SHP77 (cell line): ENCODE measurements at places on chromosomes 5 and 9.
A peak's percentile ranks its signal among the peaks of the same experiment; 100 is the strongest.

DNA sequence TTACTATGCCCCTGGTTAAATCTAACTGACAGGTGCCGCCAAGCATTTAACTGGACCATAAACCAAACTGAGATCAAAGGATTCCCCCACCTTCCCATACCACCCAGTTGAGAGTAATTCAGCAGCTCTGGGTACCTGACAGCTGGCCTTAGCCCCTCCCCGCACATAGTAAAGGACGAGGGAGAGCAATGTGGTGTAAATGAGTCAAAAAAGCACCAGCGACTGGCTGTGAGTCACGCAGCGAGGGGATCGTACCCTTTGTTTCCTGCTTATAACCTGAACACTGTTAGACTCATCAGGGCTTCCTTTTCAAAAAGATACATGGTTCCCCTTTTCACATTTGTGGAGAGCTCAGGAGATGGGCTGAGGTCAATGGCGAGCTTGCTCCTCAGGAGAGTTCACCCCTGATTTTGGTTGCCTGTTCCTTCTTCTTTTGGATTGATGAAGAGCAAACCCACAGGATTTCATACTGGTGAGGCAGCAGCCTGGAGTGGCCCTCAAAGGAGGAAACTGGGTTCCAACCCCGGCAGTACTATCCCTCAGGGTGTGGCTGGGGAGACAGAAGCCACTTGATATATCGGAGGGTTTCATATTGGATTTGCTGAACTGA lies 71.5 kb downstream of the ANKRD33B start:
- DNase-seq, result no peak

DNA sequence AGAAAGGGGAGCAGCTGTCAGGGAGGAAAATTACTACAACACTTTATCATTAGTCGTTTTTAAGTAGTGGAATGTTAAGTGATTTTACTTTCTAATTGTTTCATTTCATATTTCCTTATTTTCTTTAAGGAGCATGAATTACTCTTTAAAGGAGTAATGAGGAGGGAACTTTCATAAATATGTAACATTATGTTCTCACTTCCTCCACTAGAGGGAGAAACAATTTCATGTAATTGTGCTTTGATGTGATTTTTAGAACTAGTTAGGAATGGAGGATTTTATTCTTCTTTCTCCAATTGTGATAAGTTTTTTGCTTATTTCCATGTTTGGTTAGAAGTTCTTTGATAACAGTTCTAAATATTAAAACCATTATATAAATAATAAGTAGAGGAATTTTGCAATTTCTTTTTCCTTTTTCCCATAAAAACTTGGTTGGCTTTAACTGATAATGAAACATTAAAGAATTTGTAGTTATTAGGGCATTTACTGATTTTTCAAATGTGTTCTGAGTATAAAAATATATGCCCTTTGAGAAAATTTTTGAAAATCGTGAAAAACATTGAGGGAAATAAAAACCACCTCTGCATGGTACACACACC lies 25.6 kb downstream of the CEP78 start:
- DNase-seq, result no peak

DNA sequence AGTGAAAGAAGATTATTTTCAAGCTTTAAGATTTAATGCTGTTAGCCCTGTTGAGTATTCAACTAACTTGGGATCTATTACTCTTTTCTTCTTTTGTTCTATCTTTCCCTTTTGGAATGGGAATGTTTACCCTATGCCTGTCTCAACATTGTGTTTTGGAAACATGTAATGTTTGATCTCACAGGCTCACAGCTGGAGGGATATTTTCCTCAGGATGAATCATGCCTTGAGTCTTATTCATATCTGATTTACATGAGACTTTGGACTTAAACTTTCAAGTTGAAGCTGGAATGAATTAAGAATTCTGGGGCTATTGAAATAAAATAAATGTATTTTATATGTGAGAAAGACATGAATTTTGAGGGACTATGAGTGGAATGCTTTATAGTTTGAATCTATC lies 607.8 kb upstream of the PTGER4 start:
- DNase-seq, result no peak

DNA sequence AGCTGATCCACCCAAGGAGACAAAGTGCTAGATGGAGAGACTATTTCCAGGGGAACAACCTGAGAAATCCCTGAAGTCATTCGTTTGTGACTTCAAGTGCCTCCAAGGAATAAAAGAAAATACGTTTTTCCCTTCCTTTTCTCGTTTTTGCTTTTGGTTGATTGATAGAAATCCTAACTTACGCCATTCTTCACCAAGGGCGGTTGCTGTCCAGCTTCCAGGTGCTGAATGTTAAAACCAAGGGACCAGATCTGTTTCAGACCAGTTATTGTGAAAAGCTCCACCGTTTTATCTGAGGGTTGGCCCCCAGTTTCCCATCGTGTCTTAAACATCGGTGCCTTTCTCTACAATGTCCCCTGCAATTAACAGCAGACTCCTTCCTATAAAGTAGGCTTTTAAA lies 600.7 kb upstream of the SGCD start:
- no peak for DNase-seq

DNA sequence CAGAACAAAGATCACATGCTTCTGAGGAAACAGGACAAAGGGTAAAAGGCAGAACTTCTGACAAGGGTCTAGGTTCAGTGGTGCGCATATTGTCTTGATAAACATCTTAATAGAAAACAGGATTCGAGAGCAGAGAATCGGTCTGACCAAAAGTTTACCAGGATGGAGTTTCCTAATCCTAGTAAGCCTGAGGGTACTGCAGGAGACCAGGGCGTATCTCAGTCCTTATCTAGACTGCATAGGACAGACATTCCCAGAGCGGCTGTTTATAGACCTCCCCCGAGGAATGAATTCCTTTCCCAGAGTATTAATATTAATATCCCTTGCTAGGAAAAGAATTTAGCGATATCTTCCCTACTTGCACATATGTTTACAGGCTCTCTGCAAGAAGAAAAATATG lies 32.4 kb upstream of the TNFSF8 start:
- no peak for DNase-seq

DNA sequence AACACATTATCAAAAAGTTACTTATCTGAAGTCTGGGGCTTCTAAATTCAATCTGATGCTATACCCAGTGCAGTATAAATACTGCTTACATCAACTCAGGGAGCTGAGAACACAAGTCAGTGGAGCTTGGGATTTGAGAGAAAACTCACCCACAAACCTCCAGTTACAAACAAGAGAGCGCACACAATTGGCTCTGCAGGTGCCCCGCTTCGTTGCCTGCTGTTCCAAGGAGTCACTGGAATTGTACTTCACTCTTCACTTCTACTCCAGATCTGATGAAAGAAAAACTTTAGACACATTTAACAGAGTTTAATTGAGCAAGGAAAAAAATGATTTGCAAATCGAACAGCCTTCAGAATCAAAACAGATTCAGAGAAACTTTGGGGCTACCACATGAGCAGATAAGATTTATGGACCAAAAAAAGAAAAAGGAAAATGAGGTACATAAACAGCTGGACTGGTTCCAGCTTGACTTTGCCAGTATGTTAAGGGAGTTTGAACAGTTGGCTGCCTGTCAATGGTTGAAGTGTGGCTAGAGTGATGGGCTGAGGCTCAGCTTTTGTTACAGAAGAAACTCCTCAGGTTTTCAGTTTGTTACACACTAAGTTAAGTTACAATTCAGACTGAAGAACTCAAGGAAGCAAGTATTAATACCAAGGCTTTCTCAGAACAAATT lies 156.6 kb downstream of the AOPEP start:
- DNase-seq, result no peak

DNA sequence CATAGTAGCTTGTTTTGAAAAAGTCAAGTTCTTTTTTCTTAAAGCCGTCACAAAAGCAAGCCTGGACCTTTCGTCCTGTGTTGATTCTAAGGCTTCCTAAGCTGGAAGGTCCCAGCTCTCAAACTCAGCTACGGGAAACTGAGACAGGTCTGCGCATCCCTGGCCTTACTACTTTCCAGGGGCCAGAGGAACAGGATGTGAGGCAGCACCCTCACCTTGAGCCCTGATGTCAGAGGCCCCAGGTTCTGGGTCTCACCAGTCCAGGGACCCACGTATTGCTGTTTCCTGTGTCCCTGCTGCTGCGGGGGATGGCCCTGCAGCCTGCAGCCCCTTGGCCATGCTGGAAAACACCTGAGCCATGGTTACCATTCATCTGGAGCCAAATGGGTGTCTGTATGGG lies 123.9 kb downstream of the COL23A1 start:
- DNase-seq, result no peak

GRCh38 chr5:140106101-140106500 lies 7.8 kb upstream of the PURA start:
- no peak for DNase-seq

- DNase-seq, result no peak
These were observed 118.3 kb downstream of the PIK3R1 start for GRCh38 chr5:68333649-68334552.

DNA sequence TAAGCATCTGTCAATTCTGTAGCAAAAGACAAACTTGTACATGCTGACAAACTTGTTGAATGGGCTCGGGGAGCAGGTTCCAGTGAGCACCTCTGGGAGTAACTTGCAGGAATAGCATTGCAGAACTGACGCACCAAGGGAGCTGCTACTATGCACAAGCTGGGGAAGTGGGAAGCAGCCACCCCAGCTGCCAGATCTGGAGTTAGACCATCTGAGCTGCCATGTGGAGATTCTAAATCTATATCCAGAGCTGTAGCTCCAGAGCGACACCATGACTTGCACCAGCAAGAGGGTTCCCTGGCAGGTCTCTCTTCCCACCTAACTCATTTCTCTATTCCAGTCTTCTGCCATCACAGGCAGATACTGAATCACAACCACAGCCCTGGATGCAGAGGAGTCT lies 346.0 kb upstream of the PANK3 start:
- DNase-seq, result no peak

DNA sequence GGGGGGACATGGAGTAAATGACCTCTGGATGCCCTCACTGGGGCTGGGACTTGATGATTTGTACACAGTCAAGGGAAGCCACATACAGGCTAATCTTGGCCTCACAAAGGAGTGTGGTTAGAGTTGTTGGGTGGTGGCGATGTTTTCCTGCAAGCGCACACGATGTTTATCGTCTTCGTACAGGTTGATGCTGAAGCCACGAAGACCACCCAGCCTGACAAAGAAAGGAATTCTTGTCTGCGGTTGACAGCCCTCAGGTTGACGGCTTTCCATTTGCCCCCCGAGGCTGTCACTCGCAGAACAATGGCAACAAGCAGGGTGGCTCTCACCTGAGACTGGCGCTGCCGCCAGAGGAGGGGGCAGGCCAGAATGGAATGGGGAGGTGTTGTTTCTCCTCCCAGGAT lies 14.1 kb upstream of the XPA start:
- no peak for DNase-seq

DNA sequence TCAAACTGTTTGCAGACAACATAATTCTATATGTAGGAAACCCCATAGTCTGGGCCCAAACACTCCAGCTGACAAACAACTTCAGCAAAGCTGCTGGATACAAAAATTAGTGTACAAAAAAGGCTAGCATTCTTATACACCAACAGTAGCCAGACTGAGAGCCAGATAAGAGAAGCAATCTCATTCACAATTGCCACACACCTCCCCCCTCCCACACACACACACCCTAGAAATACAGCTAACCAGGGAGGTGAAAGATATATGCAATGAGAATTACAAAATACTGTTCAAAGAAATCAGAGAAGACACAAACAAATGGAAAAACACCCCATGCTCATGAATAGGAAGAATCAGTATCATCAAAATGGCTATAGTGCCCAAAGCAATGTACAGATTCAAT lies 9.0 kb downstream of the MTREX start:
- DNase-seq, result no peak

DNA sequence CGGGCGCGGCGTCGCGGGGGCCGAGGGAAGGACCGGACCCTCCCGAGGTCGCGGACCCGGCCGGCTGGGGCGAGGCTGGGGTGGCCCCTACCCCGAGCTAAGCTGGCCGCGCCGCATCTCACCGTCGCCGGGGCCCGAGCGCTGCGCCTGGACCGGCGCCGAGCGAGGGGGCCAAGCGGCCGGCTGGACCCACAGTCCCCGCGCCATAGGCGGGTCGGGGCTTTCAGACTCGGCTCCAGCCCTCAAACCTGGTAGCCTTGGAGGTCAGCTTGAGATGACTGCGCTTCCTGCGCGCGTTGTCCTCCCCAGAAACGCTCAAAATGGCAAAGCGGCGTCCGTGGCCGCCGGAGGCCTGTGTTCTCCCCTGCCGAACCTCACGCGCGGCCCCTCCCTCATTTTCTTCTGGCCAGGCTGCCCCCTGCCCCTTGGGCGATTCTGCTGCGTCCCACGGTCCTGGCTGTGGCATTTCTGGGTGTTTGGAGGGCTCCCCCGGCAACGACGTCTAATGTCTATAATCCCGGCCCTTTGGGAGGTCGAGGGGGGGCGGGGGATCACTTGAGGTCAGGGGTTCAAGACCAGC lies 8.7 kb upstream of the GRIN1 start:
- DNase-seq, result no peak

GRCh38 chr9:23686257-23686656 lies 139.8 kb downstream of the ELAVL2 start:
- no peak for DNase-seq

DNA sequence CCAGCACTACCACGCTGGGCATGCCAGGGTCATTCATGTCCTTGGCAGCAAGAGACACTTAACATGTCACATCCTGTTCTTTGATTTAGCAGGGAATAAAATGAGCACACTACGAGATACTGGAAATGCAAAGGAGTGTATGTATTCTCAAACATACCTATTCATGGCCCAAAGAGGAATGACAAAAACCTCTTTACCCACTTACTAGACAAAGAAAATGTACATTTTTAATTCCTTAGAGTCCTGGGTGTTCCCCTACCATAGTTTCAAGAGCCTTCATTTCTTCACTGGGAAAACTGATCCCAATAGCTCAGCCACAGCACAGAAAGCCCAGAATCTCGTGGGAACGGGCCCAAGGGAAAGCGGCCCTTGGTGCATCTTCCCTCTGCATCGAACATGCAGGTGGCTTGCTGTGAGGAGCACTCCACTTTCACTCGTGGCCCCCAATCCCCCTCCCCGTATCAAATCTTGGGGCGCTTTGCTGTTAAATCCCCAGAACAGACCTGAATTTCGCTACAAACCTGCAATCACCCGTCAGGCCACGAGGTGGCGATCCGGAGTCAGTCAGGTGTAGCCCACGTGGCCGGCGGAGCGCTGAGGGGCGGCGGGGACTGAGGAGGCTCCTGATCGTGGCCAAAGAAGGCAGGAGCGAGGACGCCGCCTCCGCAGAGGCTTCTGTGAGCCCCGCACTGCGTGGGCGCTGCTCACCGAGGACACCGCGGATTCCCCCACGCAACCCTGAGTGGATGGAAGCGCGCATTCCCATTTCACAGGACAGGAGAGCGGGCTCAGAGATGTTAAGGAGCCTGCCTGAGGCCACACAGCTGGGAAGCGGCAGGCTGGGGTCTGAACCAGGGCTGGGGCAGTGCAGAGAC lies 91.4 kb downstream of the LMX1B start:
- peak; percentile 34 for DNase-seq

- DNase-seq, result no peak
These were observed 94.3 kb downstream of the PBX3 start for GRCh38 chr9:125841444-125841843.
